T1000 (cell line): ENCODE measurements at places on chromosomes 6 and 20.

GRCh38 chr6:11618533-11618932, 81.0 kb downstream of the TMEM170B start:
- no peak for DNase-seq

- DNase-seq: no peak
These were observed 84.7 kb downstream of the ASXL1 start for GRCh38 chr20:32442630-32443373.

DNA sequence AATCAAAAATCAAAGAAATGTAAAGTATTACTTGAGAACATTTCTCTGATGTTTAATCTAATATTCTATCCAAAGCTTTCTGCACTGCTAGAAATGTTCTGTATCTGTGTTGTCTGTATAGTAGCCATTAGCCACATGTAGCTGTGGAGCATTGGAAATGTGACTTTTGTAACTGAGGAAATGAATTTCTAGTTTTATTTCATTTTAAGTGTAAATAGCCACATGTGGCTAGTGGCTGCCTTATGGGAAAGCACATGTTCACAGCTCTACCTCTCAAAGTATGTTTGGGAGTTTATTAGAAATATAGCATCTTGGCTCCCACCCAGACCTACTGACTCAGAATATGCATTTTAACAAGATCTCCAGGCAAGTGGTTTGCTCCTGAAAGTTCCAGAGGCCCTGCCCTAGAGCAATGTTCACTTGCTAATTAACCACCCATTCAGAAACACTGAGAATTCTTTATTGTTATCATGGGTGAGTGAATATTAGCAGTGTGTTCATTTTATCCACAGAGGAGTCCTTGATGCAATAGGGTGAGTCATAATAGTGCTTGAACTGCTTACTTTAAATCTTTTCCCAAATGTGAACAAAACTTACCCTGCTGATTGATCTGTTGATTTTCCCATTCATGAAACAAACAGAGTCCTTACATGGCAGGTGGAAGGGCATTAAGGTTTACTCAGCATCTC, 282.7 kb downstream of the PLCB1 start:
- peak; percentile 16 for DNase-seq

DNA sequence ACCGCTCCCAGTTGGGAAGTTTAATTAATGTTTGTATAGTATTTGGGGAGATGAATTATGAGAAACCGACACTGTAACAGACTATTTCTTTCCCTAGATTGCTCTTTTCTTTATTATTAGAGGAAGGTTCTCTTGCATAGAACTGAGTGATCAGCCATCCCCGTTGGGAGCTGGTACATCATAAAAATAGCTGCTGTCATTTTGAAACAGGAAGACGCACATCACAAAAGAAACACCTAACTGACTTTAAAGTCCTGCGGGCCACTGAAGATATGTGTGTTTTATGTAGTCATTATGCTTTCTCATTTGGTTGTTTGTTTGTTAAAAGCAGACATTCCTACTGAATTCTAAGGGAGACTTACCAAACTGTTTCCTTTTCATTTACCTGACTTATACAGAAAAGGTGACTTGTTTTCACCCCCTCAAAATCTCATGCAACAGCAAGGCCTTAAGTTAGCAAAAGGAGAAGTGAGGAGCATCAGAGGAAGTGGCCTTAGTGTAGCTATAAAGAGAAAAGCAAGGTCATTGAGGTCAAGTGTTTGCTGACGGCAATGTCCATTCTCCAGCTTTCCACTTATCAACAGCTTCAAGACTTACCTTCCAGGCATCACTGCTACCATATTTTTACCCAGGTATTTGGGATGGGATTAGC, 91.0 kb downstream of the PKHD1 start:
- no peak for DNase-seq

DNA sequence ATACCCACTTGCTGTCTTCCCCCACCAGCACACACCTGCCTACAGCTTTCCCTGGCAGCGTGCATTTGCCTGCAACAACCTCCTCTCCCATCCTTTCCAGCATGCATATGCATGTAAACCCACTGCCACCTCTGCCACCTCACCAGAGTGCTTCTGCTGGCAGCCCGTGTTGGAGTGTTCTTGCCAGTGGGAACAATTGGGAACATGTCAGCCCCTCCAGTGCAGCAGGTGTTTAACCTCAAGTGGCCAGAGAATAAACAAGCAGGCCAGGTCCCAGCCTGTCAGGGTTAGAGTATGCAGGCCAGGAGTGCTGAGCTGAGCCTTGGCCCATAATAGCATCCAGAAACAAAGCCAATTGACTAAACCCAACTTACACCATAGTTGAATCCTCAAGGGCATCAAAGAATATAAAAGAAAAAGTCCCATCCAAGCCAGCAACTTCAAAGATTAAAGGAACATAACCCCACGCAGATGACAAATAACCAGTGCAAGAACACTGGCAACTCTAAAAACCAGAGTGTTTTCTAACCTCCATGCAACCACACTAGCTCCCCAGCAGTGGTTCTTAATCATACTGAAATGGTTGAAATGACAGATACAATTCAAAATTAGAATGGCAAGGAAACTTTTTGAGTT, 1212.1 kb upstream of the CITED2 start:
- no peak for DNase-seq

DNA sequence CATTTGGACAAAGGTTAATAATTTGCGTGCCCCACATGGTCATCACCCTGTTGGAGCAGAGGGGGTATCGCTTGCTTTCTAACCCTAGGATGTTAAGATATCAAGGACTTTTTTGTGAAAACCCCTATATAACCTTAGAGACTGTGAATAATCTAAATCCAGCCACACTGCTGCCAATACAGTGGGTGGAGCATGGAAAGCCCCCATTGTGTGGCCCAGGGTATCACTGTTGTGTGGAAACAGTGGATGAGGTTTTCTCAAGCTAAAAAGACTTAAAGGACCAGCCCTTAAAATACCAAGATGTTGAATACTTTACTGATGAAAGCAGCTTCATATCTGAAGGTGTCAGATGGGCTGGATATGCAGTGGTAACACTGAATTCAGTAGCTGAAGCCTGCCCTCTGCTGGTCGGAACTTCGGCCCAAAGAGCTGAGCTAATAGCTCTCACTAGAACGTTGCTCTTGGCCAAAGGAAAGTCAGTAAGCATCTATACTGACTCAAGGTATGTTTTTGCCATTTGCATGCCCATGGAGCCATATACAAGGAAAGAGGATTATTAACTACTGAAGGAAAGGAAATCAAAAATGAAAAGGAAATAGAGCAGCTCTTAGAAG, 695.2 kb downstream of the PHF3 start:
- peak; percentile 42 for DNase-seq

DNA sequence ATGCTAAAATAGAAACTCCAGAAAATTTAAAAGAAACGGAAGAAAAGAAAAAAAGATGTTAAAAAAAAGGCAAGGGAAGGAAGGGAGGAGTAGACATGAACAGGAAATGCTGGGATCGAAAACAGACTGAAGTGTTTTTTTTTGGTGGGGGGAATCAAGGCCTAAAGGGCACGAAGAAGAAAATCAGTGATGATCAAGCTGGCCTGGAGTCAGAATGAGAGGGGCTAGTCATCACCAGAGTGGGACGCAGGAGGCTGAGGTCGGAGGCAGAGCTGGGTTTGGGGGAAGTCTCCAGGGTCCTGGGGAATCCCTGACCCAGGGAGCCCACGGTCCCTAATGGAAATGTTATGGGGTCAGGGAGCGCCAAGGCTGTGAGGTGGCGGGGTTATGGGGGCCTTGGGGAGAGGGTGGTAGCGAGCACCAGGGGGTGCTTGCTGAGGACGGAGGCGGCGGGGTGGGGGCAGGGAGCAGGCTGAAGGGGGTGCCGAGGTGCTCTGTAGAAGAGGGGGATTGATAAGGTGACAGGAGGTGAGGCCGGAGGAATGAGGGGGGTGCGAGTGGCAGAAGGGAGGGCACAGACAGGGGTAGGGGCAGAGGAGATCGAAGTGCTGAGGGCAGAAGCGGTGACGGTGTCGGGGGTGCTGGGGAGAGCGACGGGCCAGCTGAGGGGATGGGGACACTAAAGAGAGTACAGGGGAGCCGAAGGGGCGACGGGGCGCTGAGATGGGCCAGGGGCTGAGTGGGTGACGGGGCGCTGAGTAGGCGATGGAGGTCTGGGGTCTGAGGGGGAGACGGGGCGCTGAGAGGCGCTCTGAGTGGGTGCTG, 684 bp downstream of the ZNFX1 start:
- no peak for DNase-seq

GRCh38 chr6:155498370-155498769, 42.7 kb upstream of the NOX3 start:
- DNase-seq: no peak

DNA sequence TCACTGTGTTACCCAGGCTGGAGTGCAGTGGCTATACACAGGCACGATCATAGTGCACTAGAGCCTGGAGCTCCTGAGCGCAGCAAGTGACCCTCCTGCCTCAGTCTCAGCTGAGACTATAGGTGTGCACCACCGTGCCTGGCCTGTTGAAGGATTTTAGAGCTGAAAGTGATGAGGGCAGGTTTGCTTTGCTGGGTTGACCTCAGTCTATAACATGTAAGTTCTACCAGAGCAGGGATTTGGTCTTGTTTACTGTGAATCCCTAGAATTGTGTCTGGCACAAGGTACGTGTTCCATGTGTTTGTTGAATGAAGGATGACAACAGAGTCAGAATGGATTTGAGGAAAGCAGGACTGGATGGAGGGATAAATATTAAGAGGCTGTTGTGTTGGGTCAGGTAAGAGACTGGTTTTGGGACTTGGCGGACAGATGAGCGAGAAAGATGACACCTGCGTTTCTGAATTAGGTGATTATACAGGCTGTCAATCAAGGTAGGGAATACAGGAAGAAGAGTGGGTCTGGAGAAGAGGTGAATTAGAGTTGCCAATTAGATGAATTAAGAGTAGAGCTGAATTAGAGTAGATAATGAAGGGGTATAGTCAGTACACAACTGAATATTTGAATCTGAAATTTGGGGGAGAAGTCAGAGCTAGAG, 6.5 kb downstream of the ASXL1 start:
- DNase-seq: no peak

- no peak for DNase-seq
These were observed 110.2 kb upstream of the ZNF184 start for GRCh38 chr6:27582928-27583725.

- peak; percentile 10 for DNase-seq
These were observed 455.0 kb downstream of the RFPL4B start for GRCh38 chr6:112802144-112802543.

DNA sequence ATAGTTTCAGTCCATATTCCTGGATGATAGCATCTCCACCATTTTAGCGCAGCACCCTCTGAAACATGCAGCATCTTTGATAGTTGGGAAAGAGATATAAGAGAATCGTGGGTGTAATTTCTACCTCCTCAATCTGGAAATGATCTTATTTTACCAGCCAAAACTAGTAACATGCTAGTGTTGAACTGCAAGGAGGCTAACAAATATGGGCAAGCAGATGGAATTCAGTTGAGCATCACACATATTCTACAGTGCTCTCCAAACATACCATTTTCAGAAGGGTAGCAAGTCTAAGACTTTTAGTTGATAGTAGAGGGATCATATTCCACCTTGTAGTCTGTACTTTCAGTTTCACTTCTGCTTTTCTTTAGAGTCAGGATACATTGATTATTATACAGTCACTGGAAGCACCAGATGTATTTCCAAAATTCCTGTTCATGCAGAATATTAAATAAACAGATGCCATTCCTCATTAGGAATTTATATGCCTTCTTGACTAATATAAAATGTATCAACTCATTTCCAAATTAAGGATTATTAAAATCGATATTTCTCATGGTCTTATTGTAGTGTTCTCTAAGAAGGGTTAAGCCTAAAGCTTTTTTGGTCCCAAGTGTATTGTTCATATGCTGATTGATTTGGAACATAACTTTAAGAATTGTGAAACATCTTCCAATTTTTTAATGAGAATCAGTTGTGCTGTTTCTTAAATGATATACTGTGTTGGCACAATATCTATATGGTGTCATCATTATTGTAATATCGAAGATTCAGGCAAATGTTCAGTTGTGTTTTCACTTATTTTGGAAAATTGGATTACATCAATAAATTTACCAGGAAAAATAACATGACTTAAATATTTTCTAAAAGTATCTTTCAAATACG, 362.0 kb downstream of the CENPW start:
- no peak for DNase-seq

DNA sequence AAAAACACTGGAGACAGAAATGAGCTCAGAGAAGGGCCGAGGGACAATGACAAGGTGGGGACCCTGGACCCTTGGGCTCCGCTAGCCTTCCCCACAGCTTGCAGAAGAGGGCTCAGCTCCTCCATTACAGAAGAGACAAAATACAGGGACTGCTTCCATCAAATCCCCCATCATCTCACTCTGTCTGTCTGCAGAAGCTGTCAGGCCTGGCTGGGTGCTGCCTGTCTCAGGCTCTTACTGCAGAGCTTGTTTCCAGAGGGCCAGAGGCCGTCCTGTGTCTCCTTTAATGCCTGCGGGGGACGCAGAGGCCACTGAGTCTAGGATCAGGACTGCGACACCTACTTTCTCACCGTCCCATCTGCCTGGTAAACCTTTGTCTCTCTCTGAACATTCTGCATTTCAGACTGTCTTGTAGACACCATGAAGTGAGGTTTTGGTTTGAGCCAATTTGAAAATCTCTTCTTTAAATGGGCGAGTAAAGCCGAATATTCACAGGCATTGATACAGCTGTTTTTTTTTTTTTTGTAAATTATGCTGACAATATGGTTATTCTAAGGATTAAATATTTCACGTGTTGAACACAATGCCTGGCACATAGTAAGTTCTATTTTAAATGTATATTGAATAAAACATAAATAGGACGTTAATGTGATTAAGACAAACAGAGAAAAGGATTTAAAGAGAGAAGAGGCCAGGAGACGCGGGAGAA, 28.3 kb downstream of the RNASET2 start:
- DNase-seq: no peak

DNA sequence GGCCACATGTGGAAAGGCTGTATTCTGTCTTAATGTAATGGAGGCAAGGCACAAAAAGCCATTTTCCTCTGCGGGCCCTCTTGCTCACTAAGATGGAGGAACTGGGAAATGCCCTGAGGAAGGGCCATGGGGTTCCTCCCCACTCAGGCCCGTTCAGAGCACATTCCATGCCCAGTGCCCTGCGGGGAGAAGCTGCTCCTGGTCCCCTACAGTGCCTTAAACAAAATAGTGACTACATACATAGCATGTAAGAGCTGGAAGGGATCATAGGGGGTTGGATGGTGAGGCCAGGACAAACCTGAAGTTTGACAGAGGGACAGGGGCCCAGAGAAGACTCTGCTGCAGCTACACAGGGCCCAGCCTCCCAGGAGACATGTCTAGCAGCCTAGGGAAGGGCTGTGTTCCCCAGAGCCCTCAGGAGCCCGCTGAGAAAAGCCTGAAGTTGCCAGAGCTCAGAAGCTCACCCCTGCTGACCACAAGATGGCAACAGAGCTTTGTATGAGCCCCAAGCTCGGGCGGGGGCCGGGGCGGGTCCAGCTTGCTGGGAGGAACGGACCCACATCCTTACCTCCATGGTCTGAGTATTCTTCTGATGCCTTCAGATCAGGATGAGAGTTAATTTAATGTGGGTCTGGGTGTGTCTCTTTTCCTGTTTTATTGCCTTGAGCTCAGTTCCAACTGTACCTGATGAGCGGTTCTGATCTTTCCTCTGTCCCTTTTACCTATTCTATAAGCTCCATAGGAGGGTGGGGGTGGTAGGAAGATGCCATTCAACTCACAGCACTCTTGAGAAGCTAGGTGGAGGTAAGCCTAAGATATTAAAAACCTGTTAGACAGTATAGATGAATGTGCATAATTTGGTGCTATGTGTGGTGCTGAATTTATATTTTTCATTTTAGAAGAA, 242.9 kb downstream of the CDC5L start:
- peak; percentile 43 for DNase-seq
